ENCODE measurements at places on chromosomes 3 and 15. TPM values are rescaled to one million over a fixed set of nuclear protein-coding genes. Genes with fewer than 3 reads are reported as not detected.

DNA sequence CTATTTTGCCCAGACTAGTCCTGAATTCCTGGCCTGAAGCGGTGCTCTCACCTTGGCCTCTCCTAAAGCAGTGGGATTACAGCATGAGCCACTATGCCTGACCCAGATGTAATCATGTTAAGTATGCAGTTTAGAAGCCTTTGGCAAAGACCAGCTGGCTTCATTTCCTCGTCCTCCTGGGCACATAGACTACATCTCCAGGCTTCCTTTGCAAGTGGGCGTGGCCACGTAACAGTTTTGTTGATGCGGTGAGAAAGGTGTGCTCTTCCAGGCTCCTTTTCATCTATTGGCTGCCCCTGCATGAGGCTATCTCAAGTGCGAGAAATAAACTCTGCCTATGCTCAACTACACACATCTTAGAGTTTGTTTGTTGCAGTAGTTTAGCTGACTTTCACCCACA is 13.0 kb downstream of the SV2B start:
- no peaks in the 10 kb centered on the region for H3K36me3 ChIP-seq
- no peaks in the 10 kb centered on the region for H3K4me1 ChIP-seq

DNA sequence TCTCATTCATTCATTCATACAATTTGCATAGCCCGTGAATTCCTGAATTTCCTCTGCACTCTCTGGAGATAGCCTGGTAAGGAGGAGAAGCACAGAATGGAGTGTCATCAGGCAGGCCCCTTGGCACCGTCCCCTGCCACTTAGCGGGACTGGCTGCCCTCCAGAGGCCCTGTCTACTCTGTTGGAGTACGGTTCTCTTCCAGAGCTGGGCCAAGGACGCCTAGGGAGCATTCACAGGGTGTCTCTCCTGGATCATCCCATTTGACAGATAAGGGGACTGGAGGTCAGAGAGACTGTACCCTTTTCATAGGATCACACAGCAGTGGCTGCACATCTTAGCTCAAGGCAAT is 48.0 kb downstream of the PTH1R start:
- peaks cover 31% of the 10 kb centered on the region for H3K36me3 ChIP-seq
- H3K27ac ChIP-seq = peak overlapping the region; percentile 90
- DNase-seq = no peak
- H3K4me3 ChIP-seq = no peak overlapping the region

- H3K27me3 ChIP-seq = peaks cover 9% of the 10 kb centered on the region
- no peaks in the 10 kb centered on the region for H3K4me1 ChIP-seq
- H3K4me3 ChIP-seq = no peak overlapping the region
Observed at GRCh38 chr15:84037301-84037700, 198.3 kb upstream of the GOLGA6L4 start.

- peaks cover 3% of the 10 kb centered on the region for H3K4me1 ChIP-seq
- H3K4me3 ChIP-seq = no peak overlapping the region
- H3K36me3 ChIP-seq = no peaks in the 10 kb centered on the region
- DNase-seq = no peak
- no peak overlapping the region for H3K27ac ChIP-seq
- peaks cover 24% of the 10 kb centered on the region for H3K27me3 ChIP-seq
Observed at GRCh38 chr3:146166415-146166821, 5.4 kb upstream of the PLOD2 start.

- no peak for DNase-seq
- no peaks in the 10 kb centered on the region for H3K36me3 ChIP-seq
- no peak overlapping the region for H3K4me3 ChIP-seq
- no peak overlapping the region for H3K27ac ChIP-seq
- H3K4me1 ChIP-seq = peaks cover 8% of the 10 kb centered on the region
Observed at GRCh38 chr3:180265551-180265950, 228.8 kb upstream of the PEX5L start.

DNA sequence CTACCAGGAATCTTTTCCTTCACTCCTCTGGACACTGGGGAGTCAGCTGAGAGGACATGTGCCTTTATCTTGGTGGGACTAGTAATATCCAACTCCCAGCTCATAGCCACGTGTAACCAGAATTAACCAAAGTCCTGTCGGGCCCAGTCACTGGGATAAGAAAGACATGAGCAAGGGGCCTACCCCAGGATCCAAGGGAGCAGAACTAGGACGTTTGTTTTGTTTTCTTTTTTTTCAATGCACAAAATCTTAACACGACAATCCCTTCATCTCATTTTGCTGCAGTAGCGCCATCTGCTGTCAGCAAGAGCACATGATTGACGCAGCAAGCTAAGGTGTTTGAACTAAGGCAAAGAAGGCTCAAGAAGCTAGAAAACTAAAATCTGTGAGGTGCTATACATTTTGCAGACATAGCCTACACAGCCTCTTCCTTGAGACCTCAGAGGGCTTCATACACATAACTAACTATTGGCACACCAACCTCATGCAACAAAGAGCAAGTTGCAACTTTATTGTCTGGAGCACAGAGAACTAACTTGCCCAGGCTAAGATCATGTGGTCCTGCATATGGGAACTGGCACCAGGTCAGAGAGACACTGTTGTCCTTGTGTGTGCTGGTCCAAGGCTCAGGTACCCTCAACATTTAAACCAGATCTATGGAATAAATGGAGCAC is 43.6 kb downstream of the RLBP1 start:
- H3K4me3 ChIP-seq = no peak overlapping the region
- DNase-seq = peak; percentile 47
- H3K36me3 ChIP-seq = peaks cover 6% of the 10 kb centered on the region
- peak overlapping the region; percentile 58 for H3K27ac ChIP-seq
- no peaks in the 10 kb centered on the region for H3K27me3 ChIP-seq

- H3K27ac ChIP-seq = no peak overlapping the region
- H3K27me3 ChIP-seq = no peaks in the 10 kb centered on the region
- DNase-seq = no peak
Observed at GRCh38 chr3:189820365-189820720, 189.2 kb downstream of the TP63 start.

- H3K36me3 ChIP-seq = peaks cover 25% of the 10 kb centered on the region
- no peaks in the 10 kb centered on the region for H3K27me3 ChIP-seq
- no peak overlapping the region for H3K27ac ChIP-seq
- peaks cover 20% of the 10 kb centered on the region for H3K4me1 ChIP-seq
Observed at GRCh38 chr15:59953392-59953883, 50.7 kb upstream of the FOXB1 start.

DNA sequence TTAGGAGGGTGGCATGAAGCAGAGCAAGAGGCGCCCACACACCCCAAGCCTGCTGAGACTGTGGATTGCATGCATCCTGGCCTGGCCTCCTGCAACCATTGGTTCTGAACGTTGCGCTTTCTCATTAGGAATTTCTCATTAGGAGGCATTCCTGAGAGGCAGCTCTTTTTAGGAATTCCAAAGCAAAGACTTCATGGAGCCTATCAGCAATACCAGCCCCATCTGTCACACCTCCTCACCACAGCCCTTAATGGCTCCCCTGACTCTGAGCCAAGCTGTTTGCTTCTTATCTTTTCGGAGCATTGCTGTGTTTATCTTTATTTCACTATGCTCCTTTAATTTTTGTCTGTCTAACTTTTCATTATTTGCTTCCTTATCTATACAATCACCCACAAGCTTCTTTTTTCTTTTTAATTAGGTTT is 226.9 kb downstream of the CACNA2D3 start:
- H3K27me3 ChIP-seq = no peaks in the 10 kb centered on the region
- H3K27ac ChIP-seq = no peak overlapping the region
- no peaks in the 10 kb centered on the region for H3K36me3 ChIP-seq
- no peaks in the 10 kb centered on the region for H3K4me1 ChIP-seq
- H3K4me3 ChIP-seq = no peak overlapping the region

DNA sequence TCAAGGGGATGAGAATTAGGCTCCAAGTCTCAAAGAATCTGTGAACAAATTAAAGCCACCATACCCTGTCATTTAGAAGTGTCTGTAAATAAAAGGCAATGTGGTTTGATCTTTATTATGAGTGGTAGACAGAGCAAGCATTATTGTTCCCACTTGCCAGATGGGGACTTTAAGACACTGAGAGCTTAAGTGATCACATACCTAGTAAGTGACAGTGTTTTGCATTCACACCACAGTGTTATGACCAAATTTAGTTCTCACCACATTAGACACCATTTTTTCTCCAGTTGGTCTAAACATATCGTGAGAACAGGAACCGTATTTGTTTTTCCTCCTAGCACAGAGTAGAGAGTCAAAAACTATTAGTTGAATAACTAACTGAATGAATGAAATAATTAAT is 13.2 kb upstream of the ZBED2 start:
- H3K27me3 ChIP-seq = no peaks in the 10 kb centered on the region
- H3K36me3 ChIP-seq = peaks cover 83% of the 10 kb centered on the region
- peaks cover 93% of the 10 kb centered on the region for H3K4me1 ChIP-seq

DNA sequence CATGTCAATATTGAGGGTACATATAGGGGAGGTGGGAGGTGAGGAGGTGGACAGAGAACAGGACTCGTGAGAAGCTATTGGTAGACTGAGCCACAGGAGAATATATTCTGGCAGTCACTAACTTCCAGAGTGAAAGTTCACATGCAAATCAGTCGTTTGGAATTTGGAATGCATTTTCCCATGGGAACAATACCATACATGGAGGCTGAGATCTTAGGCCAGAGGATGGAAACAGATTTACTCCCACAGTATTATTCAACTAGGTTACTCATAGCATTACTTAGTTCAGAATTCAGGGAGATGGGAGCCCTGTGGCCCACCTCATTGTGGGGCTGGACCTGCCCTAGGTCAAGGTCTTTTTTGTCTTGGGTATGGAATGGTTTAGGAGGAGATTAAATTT is 36.4 kb upstream of the ABHD2 start:
- H3K27ac ChIP-seq = no peak overlapping the region
- H3K4me1 ChIP-seq = peaks cover 13% of the 10 kb centered on the region
- no peak for DNase-seq
- H3K36me3 ChIP-seq = no peaks in the 10 kb centered on the region
- H3K4me3 ChIP-seq = no peak overlapping the region
- H3K27me3 ChIP-seq = no peaks in the 10 kb centered on the region

DNA sequence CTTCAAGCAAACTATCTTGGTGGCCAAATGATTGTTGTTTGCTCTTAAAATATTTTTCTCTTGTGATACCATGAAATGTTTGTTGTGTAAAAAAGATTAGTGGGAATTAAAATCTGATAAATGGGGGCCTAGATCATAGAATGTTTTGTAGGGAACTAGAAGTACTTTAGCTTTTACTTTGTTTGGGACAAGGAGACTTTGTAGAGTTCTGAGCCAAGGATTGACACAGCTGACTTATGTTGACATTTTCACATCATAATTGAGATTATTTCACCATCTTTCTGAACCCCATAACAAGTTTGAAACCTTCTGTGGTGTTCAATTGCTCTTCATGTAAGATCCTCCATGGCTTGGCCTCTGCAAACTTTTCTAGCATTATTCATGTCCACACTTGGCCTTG is 235.4 kb downstream of the NLGN1 start:
- H3K27me3 ChIP-seq = no peaks in the 10 kb centered on the region
- no peak overlapping the region for H3K4me3 ChIP-seq
- H3K4me1 ChIP-seq = no peaks in the 10 kb centered on the region
- no peak overlapping the region for H3K27ac ChIP-seq
- no peak for DNase-seq

GRCh38 chr3:13559764-13560525 is 11.0 kb downstream of the FBLN2 start:
- H3K4me1 ChIP-seq = peaks cover 14% of the 10 kb centered on the region
- H3K27me3 ChIP-seq = peaks cover 14% of the 10 kb centered on the region
- H3K36me3 ChIP-seq = peaks cover 1% of the 10 kb centered on the region
- DNase-seq = no peak

DNA sequence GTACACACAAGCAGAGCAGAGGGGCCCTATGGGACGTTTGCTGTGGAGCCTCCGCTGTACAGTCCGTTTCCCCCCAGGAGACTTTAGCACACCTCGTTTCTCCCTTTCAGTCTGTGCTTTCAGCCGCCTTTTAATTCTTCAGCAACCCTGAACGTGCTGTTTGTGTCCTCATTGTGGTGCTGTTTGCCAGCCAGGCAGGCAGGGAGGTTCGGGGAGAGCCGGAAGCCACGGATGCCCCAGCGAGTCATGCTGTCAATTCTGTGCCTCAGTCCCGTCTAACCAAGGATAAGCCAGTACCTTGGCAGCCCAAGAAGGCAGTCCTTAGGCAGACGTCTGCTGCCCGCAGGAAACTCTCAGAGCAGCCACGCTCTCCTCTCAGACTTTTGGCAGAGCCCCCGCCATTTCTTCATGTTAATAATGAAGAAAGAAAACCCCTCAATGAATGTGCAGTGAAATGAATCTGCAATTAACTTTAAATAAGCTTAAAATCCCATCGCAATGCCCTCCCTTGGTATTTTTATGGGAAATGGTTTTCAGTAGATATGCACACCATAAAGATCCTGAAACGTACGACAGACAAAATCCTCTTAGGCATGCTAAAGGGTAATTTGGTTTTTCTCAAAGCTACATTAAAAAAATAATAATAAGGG is 158.6 kb downstream of the UACA start:
- peaks cover 2% of the 10 kb centered on the region for H3K36me3 ChIP-seq
- H3K4me1 ChIP-seq = no peaks in the 10 kb centered on the region
- H3K27me3 ChIP-seq = peaks cover 12% of the 10 kb centered on the region
- no peak overlapping the region for H3K27ac ChIP-seq
- no peak for DNase-seq

- no peak overlapping the region for H3K4me3 ChIP-seq
- no peaks in the 10 kb centered on the region for H3K36me3 ChIP-seq
- no peaks in the 10 kb centered on the region for H3K27me3 ChIP-seq
- H3K27ac ChIP-seq = no peak overlapping the region
Observed at GRCh38 chr15:27358751-27359434, 387.9 kb downstream of the GABRG3 start.

DNA sequence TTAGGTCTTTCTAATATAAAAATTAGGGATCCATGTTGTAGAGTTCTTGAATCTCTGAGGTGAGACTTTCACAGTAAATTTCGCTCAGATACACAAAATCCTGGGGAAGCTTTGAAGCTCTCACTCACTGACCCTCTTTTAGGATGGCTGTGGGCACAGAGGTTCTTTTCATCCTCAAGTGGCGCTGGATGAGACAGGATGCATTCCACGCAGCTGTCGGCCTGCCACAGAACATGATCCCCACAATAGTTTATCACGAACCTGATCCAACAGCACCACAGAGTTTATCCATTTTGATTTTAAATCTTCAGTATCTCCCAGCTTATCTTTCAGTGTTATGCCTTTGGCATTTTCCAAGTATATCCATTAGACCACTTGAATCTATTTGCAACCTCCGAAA is 91.9 kb downstream of the WDR76 start:
- H3K4me1 ChIP-seq = no peaks in the 10 kb centered on the region
- H3K27me3 ChIP-seq = peaks cover 10% of the 10 kb centered on the region
- no peak overlapping the region for H3K27ac ChIP-seq
- no peaks in the 10 kb centered on the region for H3K36me3 ChIP-seq

DNA sequence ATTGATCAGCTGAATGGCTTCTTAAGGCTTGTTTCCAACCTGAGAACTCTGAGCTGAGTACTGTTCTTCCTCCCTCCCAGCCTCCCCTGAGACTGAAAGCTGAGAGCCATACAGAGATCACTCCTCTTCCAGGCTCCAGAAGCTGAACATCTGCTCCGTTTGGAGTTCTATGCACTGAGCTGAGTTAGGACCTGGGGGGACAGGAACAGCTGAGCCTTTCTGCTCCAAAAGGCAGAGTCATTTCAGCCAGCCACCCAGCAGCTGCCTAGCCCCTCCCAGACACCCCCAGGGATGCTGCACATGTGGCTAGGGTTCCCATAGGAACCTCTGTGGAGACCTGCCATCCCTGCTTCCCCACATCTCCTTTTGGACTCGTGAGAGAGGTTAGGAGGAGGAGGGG is 64.2 kb upstream of the GLCE start:
- H3K4me1 ChIP-seq = no peaks in the 10 kb centered on the region
- H3K4me3 ChIP-seq = no peak overlapping the region
- H3K36me3 ChIP-seq = no peaks in the 10 kb centered on the region
- no peak for DNase-seq

GOLGA6L4 gene
- total RNA-seq = 4.6 TPM

CA12 gene
- not detected for total RNA-seq

TMC3 gene
- total RNA-seq = not detected
